Activated T-helper 1 cell treated with anti-CD3 and anti-CD28 coated beads, Interleukin-12 subunit alpha, Interleukin-12 subunit beta, Interleukin-2, Interleukin-4 antibody, amounts not matched to agents 30 ng/mL and 10 ng/mL and 1 ng/mL, durations not matched to agents 14 hours and 24 hours and 36 hours (primary cell): ENCODE measurements at places on chromosomes 6 and 20.

GRCh38 chr20:31974951-31975487 lies 7.1 kb downstream of the XKR7 start:
- H3K27me3 ChIP-seq, result peaks cover 6% of the 10 kb centered on the region
- H3K36me3 ChIP-seq, result no peaks in the 10 kb centered on the region
- H3K4me1 ChIP-seq, result no peaks in the 10 kb centered on the region
- H3K4me3 ChIP-seq, result no peak overlapping the region

DNA sequence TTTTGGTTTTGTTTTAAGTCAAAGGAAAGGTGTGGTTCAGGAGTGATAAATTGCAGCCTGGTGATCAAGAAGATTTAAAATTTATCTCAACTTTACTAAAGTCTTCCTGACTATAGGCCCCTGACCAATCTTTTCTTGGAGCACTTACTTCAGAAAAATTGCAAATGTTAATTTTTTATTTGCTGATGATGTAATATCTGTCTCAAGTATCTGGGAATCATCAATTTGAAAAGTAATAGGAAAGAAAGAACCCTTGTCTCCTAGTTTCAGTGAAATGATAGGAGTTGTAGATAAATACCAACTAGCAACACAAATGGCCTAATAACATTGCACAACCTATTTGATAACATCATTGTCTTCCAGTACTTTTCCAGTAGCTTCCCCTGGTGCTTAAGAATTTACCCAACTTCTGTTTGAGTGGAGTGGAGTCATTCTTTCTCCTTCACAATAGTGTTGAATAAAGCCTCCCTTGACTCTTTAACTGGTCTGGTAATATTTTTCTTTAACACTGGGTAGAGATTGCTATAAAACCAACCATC lies 648.3 kb upstream of the ADGRB3 start:
- H3K36me3 ChIP-seq, result no peaks in the 10 kb centered on the region
- H3K4me3 ChIP-seq, result no peak overlapping the region
- H3K27me3 ChIP-seq, result no peaks in the 10 kb centered on the region
- DNase-seq, result no peak
- H3K27ac ChIP-seq, result no peak overlapping the region
- no peaks in the 10 kb centered on the region for H3K4me1 ChIP-seq

DNA sequence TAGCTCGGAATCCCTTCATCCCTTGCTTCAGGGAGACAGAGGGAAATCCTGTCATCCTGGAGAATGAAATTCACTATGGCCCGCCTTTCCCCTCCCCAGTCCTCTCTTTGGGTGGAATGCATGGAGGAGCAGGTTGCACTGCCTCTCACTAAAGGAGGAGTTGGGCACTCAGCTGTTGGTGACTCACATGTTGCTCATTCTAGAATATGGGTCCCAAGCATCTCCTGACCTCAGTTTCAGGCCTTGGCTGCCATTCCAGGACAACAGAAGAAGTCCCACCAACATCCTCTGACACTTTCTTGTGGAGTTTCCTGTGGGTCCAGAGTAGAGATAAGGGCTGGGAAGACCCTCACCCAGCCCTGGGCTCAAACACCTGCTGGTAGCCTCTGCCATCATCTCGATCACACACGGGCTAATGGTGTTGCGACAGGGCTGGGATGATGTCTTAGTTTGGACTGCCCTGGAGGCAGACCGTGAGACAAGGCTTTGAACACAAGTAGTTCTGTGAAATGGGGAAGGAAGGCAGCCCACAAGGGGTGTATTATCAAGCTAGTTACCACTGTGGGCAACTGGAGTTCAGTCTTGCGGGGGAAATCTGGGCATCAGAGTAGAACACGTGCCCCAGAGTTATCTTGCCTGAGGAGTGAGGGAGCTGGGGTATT lies 52.4 kb upstream of the RNF24 start:
- no peak for DNase-seq
- H3K4me3 ChIP-seq, result no peak overlapping the region
- peaks cover 38% of the 10 kb centered on the region for H3K4me1 ChIP-seq
- no peaks in the 10 kb centered on the region for H3K27me3 ChIP-seq
- H3K27ac ChIP-seq, result no peak overlapping the region

GRCh38 chr20:22159276-22159675 lies 425.1 kb downstream of the FOXA2 start:
- no peaks in the 10 kb centered on the region for H3K27me3 ChIP-seq
- H3K4me3 ChIP-seq, result no peak overlapping the region
- no peaks in the 10 kb centered on the region for H3K4me1 ChIP-seq

DNA sequence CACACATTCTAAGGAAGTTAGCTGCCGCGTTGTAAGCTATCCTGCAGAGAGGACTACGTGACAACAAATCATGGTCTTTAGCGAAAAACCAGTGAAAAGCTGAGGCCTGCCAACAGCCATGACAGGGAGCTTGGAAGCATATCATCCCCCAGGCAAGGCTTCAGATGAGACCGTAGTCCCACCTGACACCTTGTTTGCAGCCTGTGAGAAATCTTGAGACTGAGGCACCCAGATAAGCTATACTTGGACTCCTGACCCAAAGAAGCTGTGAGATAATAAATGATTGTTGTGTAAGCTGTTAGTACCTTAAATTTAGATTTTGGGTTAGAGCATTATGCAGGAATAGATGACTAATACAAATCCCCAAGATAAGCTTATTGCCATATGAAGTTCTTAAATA lies 45.4 kb upstream of the SENP6 start:
- H3K4me3 ChIP-seq, result no peak overlapping the region
- H3K36me3 ChIP-seq, result no peaks in the 10 kb centered on the region
- peaks cover 11% of the 10 kb centered on the region for H3K27me3 ChIP-seq
- peaks cover 6% of the 10 kb centered on the region for H3K4me1 ChIP-seq
- H3K27ac ChIP-seq, result no peak overlapping the region
- no peak for DNase-seq

- no peaks in the 10 kb centered on the region for H3K27me3 ChIP-seq
- no peak overlapping the region for H3K4me3 ChIP-seq
- DNase-seq, result no peak
- H3K27ac ChIP-seq, result no peak overlapping the region
- no peaks in the 10 kb centered on the region for H3K4me1 ChIP-seq
Observed at GRCh38 chr6:9612489-9612888, 802.4 kb downstream of the TFAP2A start.

GRCh38 chr20:51608061-51608460 lies 65.5 kb upstream of the NFATC2 start:
- H3K27me3 ChIP-seq, result peaks cover 3% of the 10 kb centered on the region
- no peaks in the 10 kb centered on the region for H3K36me3 ChIP-seq
- DNase-seq, result no peak

DNA sequence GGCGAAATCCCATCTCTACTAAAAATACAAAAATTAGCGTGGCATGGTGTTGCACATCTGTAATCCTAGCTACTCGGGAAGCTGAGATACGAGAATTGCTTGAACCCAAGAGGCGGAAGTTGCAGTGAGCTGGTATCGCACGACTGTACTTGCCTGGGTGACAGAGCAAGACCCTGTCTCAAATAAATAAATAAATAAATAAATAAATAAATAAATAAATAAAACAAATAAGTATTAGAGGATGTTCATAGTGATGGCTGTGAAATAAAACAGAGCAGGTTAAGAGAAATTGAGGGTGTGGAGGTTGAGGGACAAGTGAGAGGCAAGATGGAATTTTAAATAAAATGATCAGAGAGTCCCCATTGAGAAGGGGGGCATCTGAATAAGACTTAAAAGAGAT lies 124.7 kb upstream of the DST start:
- no peak overlapping the region for H3K4me3 ChIP-seq
- no peak overlapping the region for H3K27ac ChIP-seq
- no peaks in the 10 kb centered on the region for H3K36me3 ChIP-seq
- H3K4me1 ChIP-seq, result no peaks in the 10 kb centered on the region
- H3K27me3 ChIP-seq, result no peaks in the 10 kb centered on the region

DNA sequence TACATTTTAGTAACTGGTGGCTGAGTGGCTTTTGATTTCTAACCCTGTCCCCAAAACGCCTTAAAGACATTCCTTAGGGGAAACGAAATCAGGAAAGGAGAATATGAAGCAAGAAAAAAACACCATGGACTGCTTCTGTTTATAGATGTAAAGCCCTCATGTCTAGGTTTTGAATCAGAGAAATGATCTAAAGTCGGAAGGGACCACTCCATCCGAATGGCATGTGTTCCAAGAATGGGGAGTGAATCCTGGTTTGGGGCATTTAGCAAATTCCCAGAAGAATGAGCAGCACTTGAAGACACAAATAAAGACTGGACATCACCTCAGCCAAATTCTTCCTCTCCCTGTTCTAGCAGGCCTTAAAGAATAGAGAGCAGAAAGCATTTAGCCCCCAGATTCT lies 65.6 kb downstream of the CAP2 start:
- H3K4me3 ChIP-seq, result no peak overlapping the region
- H3K36me3 ChIP-seq, result no peaks in the 10 kb centered on the region
- H3K27ac ChIP-seq, result no peak overlapping the region
- peaks cover 5% of the 10 kb centered on the region for H3K27me3 ChIP-seq

- no peak overlapping the region for H3K27ac ChIP-seq
- peaks cover 18% of the 10 kb centered on the region for H3K27me3 ChIP-seq
- H3K4me1 ChIP-seq, result no peaks in the 10 kb centered on the region
- H3K4me3 ChIP-seq, result no peak overlapping the region
- H3K36me3 ChIP-seq, result no peaks in the 10 kb centered on the region
- no peak for DNase-seq
Observed at GRCh38 chr20:38256021-38256420, 4.5 kb downstream of the KIAA1755 start.

- peak overlapping the region; percentile 86 for H3K27ac ChIP-seq
- peaks cover 49% of the 10 kb centered on the region for H3K36me3 ChIP-seq
- H3K27me3 ChIP-seq, result peaks cover 2% of the 10 kb centered on the region
- H3K4me3 ChIP-seq, result peak overlapping the region; percentile 48
- H3K4me1 ChIP-seq, result peaks cover 88% of the 10 kb centered on the region
Observed at GRCh38 chr6:155157101-155157500, 106.7 kb upstream of the CLDN20 start.
